ENCODE measurements at places on chromosomes 4 and X.

GRCh38 chr4:161376275-161376674, 787.5 kb downstream of the FSTL5 start:
- DNase-seq: no peak

DNA sequence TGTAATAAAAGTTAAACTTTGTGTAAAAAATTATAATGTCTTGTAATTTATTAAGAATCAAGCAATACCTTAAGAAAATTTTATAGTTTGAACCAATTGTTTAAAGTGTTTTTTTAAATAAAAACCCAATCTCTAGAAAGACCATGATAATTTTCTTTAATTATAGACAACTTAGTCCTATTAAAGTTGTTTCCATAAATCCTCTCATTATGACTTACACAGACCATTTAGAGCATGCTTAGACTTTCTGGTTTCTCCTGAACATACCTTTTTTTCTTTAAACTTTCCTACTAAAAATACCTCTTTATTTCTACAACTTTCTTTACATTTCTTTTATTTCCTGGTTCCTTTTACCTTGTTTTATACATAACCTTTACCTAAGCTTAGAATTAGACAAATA, 837.4 kb downstream of the PCDH19 start:
- no peak for DNase-seq

DNA sequence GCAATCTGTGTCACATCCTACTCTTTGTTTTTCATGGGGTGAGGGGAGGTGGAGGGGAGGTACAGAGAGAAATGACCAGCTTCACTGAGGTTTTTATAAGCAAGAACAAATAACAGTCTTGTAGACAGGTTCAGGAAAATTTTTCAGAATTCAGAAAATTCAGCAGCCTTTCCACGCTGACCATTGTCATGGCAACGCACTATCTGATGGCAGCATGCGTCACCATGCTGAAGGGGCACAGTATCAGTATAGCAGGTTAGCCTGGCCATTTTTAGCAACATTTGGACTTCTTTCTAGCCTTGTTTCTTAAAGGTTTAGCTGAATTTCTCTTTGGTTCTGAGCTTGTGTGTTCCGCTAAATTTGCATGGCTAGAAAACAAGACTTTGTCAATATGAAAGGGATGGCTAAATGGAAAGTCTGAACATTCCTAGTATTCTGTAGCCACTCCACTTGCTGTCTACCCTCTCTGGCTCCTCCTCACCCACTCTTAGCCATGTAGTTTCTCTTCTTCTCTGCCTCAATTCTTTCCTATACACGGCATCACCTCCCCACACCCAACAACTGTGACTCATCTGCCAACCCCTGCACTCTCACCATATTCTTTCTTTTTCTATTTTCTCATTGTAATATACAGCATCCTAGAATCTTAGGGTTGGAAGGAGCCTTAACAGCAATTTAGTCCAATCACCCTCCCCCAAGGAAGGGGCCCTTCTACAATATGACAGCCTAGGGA, 42.7 kb upstream of the CITED1 start:
- no peak for DNase-seq

GRCh38 chr4:13240066-13240465, 244.1 kb downstream of the RAB28 start:
- DNase-seq: no peak

GRCh38 chr4:6038711-6039110, 20.5 kb upstream of the C4orf50 start:
- no peak for DNase-seq

GRCh38 chr4:10496200-10496599, 39.0 kb upstream of the ZNF518B start:
- DNase-seq: no peak

DNA sequence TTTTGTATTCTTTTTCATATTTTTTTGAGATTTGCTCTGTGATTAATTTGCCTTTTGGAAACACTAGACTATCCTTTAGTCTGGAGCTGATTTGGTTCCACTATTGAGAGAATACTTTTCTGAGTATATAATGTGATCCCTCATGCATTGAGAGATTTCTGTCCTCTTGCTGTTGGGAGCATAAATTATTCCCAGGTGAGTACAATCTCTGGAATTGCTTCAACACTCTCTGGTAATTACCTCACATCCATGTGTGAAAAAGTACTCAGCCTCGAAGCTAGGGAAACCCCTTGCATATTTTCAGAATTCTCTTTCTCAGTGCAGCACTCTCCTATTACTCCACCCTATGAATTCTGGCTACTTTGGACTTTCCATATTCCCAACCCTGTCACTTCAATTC, 550.0 kb downstream of the RAPGEF2 start:
- DNase-seq: no peak

DNA sequence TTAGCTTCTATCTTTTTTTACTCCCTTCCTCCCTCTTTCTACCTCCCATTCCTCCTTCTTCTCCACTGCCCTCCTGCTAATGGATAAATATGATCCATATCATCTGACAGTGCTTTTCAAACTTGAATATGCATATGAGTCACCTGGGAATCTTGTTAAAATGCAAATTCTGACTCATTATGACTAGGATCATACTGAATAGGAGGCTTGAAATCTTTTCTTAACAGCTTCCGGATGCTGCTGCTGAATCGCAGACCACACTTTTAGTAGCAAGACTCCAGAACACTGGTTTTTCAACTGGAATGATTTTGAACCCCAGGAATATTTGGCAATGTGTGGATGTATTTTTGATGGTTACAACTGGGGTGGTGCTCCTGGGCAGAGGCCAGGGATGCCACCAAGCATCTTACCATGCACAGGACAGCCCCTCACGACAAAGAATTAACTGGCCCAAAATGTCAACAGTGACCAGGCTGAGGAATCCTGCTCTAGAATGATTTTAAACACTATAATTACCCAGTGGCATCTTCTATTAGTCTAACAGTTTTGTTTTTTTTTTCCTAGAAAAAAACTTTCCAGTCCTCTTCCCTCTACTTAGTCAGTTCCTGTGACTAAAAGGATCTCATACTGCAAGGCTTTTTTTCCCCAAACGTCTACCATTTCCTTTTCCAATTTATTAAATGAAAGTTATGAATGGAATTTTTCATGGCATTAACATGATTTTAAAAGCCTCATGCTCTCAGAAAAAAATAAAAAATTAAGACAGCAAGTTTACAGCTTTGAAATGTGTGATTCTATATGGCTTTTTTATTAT, 10.6 kb upstream of the PYURF start:
- DNase-seq: no peak

GRCh38 chr4:11769434-11769833, 340.7 kb upstream of the HS3ST1 start:
- no peak for DNase-seq

GRCh38 chrX:110671068-110671803, 124.4 kb downstream of the CHRDL1 start:
- DNase-seq: no peak

- DNase-seq: no peak
Observed at GRCh38 chrX:9566150-9566621, 101.3 kb downstream of the TBL1X start.

DNA sequence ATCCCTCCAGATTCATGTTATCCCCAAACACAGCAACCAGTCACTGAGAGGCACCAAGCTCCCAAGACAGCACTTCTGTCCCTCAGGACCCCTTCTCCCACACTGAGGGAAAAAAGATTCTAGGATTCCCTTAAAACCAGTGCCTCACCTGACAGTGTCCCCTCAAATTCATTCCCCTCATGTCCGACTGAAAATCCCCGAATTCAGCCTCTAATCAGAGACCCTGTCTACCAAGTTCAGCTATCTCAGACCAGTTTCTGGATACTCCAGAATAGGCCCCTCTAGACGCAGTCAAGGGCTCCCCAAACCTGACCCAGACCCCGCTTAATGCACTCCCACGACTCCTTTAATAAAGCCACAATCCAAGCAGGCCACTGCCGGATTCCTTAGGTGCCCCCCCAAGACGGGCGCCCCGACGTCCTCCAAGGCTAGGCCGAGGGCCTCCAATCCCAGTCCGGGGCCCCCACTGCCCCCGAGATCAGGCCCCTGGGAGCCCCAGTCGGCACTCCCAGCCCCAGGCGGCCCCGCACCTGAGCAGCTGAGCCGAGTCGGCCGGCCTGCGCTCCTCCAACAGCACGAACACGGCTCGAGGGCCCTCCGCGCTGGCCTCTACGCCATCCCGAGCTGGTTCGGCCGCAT, 457 bp downstream of the TFE3 start:
- DNase-seq: peak; percentile 7

DNA sequence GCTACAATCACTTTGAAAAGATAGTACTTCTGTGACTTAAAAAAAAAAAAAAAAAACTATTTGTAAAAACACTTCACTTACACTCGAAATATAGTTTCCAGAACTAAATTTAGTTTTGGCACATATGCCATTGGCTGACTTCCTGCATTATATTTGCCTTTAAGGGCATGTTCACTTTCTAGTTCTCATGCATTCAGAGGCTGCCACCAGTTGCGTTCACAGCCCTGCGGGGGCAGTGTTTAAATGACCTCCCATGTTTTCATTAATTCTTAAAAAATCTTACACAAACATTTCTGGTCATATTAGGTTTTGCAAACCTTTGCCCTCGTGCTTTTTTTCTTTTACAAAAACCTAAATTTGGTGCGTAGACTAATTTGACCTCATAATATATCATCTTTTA, 12.4 kb upstream of the ARHGAP6 start:
- no peak for DNase-seq

- no peak for DNase-seq
Observed at GRCh38 chrX:145825896-145826295, 8.3 kb downstream of the SLITRK2 start.

DNA sequence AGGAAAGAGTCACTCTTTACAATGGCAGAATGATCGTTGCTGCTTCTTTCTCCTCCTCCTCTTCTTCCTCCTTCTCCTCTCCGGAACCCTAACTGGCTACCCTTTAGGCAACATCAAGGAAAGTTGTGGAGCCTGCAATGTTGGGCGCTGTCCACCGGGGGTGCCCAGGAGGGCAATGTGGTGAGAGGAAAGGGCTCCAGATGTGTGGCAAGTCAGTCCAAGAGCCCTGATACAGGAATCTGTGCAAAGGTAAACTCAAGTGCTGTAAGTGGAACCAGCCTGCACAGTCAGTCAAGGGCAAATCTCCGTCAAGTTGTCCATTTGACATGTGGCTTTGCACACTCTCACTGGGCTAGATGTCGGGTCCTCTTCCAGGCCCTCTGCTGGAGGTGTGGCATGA, 2.8 kb downstream of the RTL5 start:
- DNase-seq: no peak

- DNase-seq: no peak
Observed at GRCh38 chr4:6229671-6230501, 29.5 kb upstream of the JAKMIP1 start.

GRCh38 chr4:73589261-73589847, 30.9 kb downstream of the RASSF6 start:
- no peak for DNase-seq

DNA sequence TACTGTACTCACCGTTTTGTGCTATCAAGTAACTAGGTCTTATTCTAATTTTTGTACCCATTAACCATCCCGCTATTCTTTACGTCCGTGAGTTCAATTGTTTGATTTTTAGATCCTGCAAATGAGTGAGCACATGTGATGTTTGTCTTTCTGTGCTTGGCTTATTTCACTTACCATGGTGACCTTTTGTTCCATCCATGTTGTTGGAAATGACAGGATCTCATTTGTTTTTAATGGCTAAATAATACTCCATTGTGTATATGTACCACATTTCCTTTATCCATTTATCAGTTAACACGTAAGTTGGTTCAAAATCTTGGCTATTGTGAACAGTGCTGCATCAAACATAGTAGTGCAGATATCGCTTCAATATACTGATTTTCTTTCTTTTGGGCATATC, 48.3 kb downstream of the USP9X start:
- no peak for DNase-seq

DNA sequence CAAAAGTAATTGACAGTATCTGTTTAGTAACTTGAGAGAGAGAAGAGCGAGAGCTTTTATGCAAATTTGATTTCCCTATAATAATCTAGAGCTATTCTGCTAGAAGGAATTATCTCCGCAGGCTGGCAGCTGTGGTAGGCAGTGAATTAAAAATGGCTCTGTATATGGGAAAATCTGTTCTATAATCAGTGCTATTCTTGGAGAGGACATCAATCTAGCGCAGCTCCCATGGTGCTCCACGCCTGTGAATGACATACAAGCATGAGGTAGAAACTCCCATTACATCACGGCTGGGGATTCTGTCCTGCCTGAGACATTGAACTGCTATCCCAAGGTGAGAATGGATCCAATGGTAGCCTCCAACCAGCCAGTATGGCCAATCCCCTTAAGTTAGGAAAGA, 179.0 kb downstream of the DHX15 start:
- no peak for DNase-seq

DNA sequence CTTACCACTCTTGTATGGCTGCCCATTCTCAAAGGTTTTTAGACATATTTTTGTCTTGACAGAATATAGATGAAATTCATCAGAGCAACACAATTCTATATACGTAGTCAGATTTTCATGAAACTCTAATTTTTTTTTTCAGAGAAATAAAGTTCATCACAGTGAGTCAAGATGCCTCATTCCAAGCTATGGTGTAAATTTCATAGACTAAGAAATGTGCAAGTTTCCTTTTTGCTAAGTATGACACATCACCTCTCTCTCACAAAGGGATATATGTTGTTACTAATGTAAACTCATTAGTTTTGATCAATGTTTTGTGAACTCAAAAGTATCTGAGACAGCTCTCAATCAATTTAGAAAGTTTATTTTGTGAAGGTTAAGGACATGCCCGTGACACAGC, 60.4 kb upstream of the ATXN3L start:
- no peak for DNase-seq

DNA sequence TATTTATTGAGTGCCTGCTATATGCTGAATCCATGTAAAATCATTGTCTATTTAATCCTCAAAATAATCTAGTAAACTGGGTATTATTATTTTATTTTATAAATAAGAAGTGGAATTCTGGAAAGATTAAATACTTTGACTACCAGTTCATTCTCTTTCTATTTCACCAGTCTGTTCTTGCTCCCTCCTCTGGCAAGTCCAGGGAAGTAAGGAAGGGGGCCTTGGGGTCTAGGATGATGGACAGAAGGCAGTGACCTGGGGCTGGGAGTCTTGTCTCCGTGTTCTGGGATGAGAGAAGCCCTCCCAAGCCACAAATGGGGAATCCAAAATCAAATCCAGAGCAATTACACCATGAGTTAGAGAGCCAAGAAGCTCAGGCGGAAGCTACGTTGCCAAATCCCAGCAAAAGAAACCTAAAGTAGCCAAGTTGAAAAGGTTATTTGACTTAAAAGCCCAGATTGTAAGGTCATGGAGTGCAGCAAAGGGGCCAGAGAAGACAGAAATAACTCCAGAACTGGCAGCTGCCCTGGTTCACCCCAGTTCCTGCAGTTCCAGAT, 28.3 kb upstream of the PARM1 start:
- DNase-seq: no peak

DNA sequence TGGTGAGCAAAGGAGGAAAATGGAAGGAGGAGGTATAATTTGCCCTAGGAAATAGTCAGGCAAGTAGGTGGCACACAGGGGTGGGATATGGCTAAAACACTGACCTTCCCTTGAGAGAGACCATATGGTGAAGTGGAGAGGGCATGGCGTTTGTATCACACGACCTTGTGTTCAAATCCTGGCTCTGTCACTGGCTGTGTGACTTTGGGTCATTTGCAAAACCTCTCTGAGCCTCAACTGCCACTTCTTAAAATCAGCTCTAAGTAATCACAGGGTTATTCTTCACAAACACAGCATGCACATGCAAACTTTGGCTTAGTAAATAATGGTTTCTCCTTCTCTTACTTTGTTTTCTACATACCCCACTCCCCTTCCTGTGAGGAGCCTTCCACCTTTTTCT, 8.7 kb downstream of the PDGFRA start:
- DNase-seq: no peak

All from T-helper 9 cell (primary cell).